DMS79 (cell line): ENCODE measurements at places on chromosomes 2 and 18.

DNA sequence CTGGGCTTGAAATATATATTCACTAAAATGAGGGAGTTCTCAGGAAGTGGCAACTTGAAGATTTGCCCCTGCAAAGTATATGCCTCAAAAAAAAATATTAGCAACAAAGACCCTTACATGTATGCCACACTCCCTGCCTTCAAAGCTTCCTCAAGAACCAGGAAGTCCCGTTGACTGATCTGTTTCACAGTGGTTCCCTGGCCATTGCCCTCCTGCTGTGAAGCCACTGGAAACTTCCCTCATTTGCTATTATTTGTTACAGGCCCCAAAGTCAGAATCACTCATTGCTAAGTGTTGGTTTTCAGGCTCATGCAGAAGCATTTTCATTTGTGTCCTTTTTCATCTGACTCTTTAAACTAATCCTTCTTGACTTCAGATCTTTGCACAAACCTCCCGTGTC lies 421.5 kb downstream of the ZNF521 start:
- DNase-seq, result no peak

GRCh38 chr2:215441560-215442400 lies 5.9 kb upstream of the FN1 start:
- DNase-seq, result no peak

GRCh38 chr2:229485857-229486256 lies 214.8 kb upstream of the PID1 start:
- no peak for DNase-seq

GRCh38 chr2:120604767-120605166 lies 130.9 kb upstream of the GLI2 start:
- no peak for DNase-seq

DNA sequence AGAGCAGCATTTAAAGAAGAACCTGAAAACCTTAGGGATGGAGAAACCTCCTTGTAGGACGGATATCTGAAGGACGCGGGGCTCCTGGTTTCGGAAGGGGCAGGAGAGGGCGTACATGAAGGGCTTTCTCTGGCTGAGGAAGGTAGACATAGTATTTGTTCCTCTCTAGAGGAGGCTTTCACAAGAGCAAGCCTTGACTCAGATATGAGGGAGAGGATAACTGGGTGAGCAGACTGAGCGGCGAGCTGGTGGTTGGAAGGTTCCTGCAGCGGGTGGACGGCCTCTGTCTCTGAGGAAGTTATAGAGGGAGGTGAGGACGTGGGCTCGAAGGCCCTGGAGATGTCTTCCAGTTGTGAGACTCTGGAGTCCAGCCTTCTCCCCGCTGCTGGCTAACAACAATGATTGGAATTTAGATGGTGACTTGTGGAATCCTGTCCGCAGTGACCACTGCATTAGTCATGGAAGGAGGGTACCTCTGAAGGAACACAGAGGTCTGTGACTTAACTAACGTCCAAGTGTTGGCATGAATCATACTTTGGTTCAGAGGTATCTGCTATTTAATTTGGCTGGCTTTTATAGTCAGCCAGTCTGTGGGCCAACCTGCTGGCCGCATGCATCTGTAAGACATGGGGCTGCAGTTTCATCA lies 80.9 kb downstream of the ASAP2 start:
- DNase-seq, result no peak

GRCh38 chr2:223846515-223846914 lies 9.1 kb upstream of the AP1S3 start:
- DNase-seq, result no peak

GRCh38 chr2:101179982-101180381 lies 28.8 kb upstream of the TBC1D8 start:
- DNase-seq, result no peak

DNA sequence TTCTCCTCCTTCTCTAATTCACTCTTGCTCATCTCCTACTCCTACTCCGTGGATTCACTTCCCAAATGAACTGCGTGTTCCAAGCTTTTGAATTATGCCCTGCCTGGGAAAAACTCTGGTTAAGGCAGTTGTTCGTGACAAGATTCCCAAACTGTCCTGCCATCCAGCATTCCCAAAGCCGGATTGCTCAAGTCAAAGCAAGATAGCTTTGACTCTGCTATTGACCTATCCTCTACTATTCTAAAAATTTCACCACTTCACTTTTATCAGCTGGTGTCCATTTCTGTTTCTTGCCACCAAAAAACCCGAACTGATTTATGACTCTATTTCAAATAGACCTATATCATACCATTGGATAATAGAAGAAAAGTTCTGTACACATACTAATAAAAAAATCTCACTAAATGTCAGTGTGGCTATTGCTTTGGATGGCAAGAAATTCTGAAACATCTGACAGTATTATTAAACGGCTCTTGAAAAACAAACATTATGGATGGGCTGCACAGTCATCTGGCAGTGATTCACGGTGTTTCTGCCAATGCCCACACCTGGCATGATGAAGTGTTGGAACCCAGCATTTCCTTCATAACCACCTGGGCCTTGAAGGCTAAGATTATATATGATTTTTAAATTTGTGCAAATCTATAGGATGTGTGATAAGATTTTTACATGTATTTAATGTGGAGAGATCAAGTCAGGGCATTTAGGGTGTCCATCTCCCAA lies 87.4 kb downstream of the NCKAP5 start:
- DNase-seq, result no peak

DNA sequence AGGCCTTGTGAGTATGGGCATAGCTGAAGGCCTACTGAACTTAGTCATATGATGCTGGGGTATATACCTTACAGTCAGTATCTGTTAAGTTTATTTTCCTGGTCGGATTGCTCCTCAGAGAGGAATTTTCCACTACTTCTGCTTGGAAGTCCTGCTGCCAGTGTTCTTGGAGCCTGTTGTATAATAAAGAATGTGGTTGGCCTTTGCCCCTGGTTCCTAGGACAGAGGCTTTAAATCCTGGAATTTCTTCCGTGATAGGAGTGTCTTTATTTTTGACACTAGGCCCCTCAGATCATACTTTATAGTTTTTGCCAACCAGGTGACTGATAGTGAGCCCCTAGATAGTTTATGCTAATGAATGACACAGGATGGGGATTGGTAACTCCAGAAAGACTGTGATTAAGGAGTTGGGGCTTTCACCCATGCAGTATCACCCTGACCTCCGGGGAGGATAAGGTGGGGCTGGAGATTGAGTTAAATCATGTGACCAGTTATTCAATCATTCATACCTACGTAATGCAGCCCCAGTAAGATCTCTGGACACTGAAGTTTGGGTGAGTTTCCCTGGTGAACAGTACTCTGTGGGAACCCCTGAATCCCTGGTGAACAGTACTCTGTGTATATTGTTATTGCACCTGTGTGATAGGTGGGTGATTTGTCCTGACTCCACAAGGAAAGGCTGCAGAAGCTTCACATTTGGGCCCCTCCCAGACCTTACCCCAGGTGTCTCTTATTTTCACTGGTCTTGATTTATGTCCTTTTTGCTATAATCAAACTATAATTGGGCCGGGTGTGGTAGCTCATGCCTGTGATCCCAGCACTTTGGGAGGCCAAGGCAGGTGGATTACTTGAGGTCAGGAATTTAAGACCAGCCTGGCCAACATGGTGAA lies 56.9 kb downstream of the COMMD1 start:
- no peak for DNase-seq

- DNase-seq, result no peak
These were observed 138.6 kb upstream of the MSH6 start for GRCh38 chr2:47644351-47644750.

DNA sequence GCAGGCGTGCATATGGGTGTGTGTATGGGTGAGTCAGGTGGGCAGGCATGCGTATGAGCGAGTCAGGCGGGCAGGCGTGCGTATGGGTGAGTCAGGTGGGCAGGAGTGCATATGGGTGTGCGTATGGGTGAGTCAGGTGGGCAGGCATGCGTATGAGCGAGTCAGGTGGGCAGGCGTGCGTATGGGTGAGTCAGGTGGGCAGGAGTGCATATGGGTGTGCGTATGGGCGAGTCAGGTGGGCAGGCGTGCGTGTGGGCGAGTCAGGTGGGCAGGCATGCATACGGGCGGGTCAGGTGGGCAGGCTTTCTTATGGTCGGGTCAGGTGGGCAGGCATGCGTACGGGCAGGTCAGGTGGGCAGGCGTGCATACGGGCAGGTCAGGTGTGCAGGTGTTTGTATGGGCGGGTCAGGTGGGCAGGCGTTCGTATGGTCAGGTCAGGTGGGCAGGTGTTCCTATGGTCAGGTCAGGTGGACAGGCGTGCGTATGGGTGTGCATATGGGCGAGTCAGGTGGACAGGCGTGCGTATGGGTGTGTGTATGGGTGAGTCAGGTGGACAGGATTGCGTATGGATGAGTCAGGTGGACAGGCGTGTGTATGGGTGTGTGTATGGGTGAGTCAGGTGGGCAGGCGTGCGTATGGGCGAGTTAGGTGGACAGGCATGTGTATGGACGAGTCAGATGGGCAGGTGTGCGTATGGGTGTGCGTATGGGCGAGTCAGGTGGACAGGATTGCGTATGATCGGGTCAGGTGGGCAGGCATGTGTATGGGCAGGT lies 28.7 kb upstream of the KLF11 start:
- DNase-seq, result no peak

- no peak for DNase-seq
These were observed 3.5 kb upstream of the CROCC2 start for GRCh38 chr2:240902615-240903041.

GRCh38 chr2:45505138-45505537 lies 105.9 kb downstream of the SRBD1 start:
- DNase-seq, result no peak

DNA sequence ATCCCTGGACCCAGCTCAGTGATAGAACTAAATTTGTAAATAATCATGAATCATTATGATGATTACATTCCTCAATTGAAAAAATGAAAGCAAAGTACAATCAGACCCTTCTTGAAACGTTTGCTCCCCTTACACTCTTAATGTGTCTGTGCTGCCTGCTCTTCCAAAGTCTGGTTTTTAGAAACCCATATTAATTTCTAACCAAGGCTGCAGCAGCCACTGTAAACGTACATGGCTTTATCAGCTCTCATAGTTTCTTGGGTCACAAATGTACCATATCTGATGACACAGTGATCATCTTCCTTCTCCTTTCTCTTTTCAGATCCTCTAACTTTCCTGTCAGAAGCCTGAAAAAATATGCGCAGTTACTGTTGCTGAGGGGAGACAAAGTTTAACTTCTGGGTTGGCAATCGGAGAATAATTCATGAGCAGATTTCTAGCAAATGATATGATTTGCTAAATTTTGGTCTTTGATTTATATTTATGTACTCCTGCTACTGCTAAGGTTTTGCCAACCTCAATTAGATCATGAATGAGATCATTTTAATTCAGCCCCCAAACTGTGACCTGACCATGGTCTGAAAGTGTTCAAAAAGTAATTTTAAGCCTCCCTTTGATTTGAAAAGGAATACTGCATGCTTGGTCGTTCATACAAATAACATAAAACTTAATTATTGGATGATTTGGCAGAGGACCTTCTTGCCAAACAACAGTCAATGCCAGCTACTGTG lies 12.3 kb downstream of the ZEB2 start:
- no peak for DNase-seq

DNA sequence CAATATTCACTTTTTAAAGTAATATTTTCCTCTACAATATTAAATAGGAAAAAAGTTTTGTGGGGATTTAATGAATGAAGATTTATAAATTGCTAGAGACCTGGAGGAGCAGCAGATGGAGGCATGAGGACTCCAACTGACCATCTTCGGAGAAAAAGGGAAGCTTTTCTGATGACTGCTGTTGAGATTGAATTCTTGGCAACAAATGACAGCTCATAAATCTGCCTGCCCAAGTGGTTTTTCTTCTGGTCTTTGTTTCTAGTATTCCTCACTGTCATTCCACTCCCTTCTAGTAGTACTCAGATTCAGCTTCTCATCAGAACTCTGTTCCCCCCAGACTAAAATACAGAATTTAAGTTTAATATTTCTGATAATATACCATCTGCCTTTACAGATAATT lies 157.0 kb downstream of the EML6 start:
- no peak for DNase-seq

GRCh38 chr2:47888581-47889280 lies 17.6 kb downstream of the FBXO11 start:
- no peak for DNase-seq

DNA sequence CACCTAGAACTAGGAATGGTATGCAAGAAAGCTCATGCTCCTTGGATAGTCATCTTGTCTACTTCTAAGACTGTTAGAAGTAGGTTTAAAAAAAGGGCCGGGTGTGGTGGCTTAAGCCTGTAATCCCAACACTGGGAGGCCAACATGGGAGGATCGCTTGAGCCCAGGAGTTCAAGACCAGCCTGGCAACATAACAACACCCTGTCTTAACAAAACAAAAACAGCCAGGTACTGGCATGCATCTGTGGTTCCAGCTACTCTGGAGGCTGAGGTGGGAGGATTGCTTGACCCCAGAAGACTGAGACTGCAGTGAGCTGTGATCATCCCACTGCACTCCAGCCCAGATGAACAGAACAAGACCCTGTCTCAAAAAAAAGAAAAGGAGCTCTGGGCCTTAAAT lies 19.9 kb downstream of the PNO1 start:
- DNase-seq, result no peak

GRCh38 chr18:44813586-44813985 lies 132.9 kb downstream of the SETBP1 start:
- DNase-seq, result no peak

- no peak for DNase-seq
These were observed 238.2 kb upstream of the RBMS1 start for GRCh38 chr2:160731856-160732255.

DNA sequence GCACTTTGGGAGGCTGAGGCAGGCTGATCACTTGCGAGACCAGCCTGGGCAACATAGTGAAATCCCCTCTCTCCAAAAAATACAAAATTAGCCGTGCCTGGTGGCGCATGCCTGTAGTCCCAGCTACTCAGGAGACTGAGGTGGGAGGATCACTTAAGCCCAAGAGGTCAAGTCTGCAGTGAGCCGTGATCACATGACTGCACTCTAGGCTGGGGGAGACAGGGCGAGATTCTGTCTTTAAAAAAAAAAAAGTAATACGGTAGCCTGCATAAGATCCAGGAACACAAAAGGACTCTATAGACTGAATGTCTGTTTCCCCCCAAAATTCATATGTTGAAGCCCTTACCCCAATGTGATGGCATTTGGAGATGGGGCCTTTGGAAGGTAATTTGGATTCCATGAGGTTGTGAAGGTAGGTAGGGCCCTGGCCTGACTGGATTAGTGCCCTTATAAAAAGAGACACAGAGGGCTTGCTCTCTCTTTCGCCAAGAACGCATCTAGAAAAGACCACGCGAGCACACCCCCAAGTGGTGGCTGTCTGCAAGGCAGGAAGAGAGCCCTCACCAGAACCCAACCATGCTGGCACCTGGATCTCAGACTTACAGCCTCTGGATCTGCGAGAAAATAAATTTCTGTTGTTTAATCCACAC lies 17.0 kb downstream of the MBOAT2 start:
- DNase-seq, result no peak

- no peak for DNase-seq
These were observed 109.4 kb upstream of the FANCL start for GRCh38 chr2:58350484-58350883.

GRCh38 chr18:10511236-10511635 lies 14.6 kb upstream of the NAPG start:
- DNase-seq, result no peak

DNA sequence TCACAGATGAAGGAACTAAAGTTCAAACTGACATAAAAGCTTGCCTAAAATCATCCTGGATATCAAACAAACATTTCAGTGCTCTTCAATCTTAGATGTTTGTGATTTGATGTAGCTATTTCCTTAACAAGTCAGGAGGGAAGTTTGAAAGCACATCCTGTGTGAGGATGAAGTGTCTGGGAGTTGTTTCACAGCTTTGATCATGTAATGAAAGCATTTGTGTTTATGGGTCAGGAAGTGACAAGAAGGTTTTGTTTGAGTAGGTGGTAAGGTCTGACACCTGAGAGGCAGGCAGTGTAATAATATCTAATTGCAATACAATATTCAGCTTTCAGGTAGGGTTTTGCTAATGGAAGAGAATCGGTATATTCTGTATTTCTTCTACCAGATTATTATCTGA lies 26.0 kb upstream of the CSRNP3 start:
- DNase-seq, result no peak
